ENCODE measurements at places on chromosomes 5 and 9.

GRCh38 chr5:150078802-150079689 lies 7.3 kb downstream of the CSF1R start:
- no peak for DNase-seq

- DNase-seq = no peak
Measured at GRCh38 chr9:137774775-137775386, 102.7 kb upstream of the CACNA1B start.

DNA sequence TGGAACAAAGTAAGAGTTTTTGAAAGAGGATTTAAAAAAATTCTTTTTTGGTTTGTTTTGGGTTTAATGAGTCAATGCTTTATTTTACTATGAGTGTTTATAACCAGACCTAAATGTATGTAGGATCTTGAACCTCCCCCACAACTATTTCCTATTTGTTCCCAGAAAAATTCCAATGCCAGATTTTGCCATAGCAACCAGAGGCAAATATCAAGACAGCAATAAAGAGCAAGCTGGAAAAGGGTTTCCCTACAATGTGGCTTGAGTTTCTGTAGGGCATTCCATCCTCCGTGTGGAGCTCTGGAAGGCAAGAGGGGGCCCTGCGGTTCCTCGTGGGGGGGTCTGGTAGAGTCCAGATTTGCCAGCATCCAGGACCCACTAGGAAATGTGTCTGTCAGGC lies 27.8 kb upstream of the GDNF start:
- DNase-seq = no peak

- DNase-seq = no peak
Measured at GRCh38 chr9:127122176-127123063, at the start of gene ANGPTL2. TSS of gene ANGPTL2 (minus strand) at chr9:127122635. CDS start at chr9:127108731, 13,904 bp downstream.

Data from SW 1271 (cell line).